ENCODE measurements at places on chromosomes 11 and 22.

GRCh38 chr11:77732143-77732542 is 88.4 kb downstream of the RSF1 start:
- DNase-seq = no peak

GRCh38 chr11:23211221-23211620 is 350.9 kb upstream of the CCDC179 start:
- DNase-seq = no peak

- DNase-seq = no peak
These were observed 1029.1 kb downstream of the BRD1 start for GRCh38 chr22:48798281-48799226.

GRCh38 chr11:17532784-17533183 is 11.4 kb downstream of the USH1C start:
- DNase-seq = no peak

- DNase-seq = no peak
These were observed 336.1 kb downstream of the CTTN start for GRCh38 chr11:70734379-70734778.

DNA sequence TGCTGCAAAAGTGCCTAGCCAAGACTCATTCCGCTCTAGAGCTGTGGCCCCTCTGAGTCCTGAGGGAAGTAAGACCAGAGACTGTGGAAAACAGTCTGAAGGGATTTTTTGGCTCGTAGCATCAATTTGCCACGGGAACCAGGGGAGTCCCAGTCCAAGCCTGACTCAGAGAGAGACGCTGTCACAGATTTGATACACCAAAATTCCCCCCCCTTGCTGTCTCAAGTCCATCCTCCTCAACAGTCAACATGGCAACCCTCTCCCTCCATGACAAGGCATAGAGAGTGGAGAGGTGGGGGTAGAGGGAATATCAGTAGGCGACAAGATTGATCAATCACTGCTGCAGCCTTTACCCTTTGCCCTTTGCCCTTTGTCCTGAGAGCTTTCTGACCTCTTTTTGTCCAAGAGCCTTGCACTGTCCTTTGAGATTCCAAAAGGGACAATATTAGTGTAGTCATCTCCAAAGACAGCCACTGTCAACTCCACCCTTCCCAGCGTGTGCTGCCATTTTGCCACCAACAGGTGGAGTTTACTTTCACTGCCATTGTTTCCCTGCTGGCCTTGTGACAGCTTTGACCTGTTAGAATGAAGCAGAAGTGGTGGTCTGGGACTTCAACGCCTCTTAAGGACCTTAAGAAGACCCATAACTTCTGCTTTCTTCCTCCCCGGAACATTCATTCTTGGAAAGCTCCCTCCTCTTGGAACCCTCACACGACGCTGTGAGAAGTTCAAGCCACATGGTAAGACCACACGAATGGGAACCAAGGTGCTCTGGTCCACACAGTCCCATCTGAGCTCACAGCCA is 7.3 kb downstream of the SLC15A3 start:
- no peak for DNase-seq
